CD4-positive, alpha-beta T cell treated with Interleukin-6 for 4 hours (primary cell): ENCODE measurements at places on chromosomes 6 and 20.

GRCh38 chr20:47181056-47181862 is 175.2 kb downstream of the ZMYND8 start:
- no peak for DNase-seq

DNA sequence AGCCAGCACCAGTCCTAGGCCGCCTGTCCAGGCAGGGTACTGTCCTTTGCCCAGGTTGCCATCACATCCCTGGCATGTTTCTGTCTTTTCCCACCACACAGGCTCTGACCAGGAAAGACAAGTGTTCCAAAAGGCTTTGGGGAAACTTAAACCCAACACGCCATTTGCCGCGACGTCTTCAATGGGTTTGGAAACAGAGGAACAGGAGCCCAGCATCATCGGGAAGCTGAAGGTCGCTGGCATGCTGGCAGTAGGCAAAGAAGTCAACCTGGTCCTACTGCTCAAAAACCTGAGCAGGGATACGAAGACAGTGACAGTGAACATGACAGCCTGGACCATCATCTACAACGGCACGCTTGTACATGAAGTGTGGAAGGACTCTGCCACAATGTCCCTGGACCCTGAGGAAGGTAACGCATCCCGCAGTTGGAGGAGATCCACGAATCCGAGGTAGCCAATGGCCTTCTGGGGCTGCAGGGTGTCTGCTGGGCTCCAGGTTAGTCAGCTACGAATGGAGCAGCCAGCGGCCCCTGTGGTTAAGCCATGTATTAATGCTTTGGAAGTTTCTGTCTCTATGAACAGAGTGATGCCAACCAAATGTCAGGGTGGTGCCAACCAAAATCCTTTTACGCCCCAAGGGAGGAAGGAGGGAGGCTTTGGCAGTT is 36.2 kb downstream of the TGM3 start:
- DNase-seq: no peak

GRCh38 chr20:21609221-21609620 is 95.4 kb upstream of the NKX2-2 start:
- DNase-seq: no peak

- DNase-seq: no peak
Measured at GRCh38 chr6:56659721-56660380, 17.2 kb upstream of the DST start.

GRCh38 chr20:3924304-3925112 is 35.3 kb downstream of the PANK2 start:
- DNase-seq: peak; percentile 27

GRCh38 chr20:19660808-19661378 is 97.2 kb upstream of the RIN2 start:
- DNase-seq: no peak
